ENCODE measurements at places on chromosomes 1 and 21. TPM values are rescaled to one million over a fixed set of nuclear protein-coding genes. Genes with fewer than 3 reads are reported as not detected.

KRTAP19-1 gene
- total RNA-seq: not detected

LRRC3 gene
- 0.10 TPM for total RNA-seq

DNA sequence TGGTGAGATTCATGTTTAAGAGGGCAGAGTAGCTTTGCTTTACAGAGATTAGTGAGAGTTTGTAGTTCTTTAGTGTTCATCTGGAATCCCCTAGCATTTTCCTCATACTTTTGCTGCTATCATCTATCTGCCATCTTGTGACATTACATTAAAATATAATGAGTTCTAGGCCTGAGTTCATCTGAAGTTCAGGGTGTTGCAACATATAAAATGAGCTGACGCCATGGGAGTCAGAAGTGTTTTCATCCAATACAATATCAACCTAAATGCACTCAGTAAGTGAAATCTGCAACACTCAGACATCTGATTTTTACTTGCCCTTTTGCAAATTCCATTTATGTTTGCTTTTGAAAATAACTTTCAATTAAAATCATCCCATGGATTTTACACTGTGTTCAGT, 153.8 kb downstream of the NTNG1 start:
- no peak for DNase-seq

DNA sequence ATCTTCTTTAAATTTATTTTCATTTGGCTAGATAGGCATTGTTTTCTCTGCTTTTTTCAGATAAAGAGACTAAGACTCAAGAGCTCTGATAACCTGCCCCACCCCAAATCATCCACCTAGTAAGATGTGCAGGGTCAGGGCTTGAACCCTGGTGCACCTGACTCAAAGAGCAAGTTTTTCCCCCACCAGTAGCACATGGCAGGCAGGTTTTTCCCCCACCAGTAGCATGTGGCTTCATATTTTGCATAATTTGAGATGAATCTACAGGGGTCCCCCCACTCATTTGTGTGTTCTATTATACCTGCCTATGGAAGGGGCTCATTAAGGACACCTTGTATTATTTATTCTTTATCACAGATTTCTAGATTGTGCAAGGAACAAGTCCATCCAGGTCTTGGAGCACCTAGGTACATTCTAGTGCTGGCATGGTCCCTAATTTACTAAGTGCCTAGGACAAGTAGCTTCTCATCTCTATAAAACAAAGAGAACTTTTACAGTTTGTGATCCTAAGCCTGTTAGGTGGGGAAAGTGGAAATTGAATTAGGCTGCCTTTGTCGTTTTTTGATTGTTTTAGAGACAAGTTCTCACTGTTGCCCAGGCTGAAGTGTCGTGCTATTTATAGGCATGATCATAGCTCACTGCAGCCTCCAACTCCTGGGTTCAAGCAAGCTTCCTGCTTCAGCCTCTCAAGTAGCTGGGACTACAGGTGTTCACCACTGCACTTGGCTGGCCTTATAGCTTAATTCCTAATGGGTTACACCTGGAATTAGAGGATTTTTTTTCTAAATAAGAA, 13.2 kb upstream of the CTSE start:
- no peak for DNase-seq
